Renal cortex interstitium (tissue), 15 donors: ENCODE measurements at places on chromosomes 11 and 22. TPM values are rescaled to one million over a fixed set of nuclear protein-coding genes. Genes with fewer than 3 reads are reported as not detected.

- DNase-seq = no peak
These were observed 50.2 kb downstream of the PITPNB start for GRCh38 chr22:27868732-27869282.

- no peak for DNase-seq
These were observed 11.2 kb upstream of the BID start for GRCh38 chr22:17785185-17786184.

DNA sequence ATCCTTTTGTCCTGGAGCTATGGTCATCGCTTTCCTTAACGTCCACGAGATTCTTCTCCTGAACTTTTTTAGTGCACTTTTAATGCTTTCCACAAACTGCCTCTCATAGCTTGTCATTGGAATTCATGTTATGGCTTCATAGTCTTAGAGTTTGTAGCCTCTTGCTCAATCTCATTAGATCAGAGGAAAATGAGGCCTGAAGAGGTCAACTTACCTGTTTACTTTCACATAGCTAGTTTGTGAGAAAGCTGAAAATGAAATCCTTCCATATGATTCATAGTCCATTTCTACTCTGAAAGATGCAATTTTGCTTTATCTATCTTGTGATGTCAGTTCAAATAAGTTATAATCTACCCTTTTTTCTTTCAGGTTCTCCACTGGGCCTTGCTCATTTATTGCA is 1747.2 kb upstream of the RAG2 start:
- no peak for DNase-seq

DNA sequence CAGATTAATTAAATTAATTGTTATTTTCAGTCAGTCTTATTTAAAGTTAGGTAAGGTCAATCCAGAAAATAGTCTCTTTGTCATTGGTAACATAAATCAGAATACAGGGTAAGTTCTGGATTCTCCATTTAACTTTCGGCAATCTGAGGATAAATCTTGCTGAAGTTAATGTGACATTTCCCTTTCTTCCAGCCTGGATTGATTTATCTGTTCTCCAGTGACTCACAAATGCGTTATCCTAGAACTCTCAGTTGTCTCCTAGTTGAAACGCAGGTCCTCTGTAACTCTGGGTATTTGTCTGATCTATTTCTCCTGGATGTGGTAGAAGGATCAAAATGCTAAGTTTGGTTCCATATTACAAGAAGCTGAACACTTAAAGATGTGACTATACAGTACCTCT is 21.0 kb downstream of the OR51E1 start:
- no peak for DNase-seq

GRCh38 chr11:77636731-77637344 is 756 bp downstream of the CLNS1A start:
- DNase-seq = no peak

DNA sequence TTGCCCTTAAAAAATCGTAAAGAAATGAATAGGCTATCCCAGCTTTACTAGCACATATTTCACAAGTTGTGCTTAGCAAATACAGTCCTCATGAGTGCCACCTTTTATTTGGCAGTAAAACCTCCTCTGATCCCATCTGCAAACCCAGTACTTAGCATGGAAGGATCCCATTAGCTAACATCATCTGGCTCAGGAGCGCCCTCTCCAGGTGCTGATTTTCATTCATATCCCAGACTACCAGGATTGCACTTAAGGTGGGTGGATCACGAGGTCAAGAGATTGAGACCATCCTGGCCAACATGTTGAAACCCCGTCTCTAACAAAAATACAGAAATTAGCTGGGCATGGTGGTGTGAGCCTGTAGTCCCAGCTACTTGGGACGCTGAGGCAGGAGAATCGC is 76.1 kb upstream of the PAX6 start:
- no peak for DNase-seq

DNA sequence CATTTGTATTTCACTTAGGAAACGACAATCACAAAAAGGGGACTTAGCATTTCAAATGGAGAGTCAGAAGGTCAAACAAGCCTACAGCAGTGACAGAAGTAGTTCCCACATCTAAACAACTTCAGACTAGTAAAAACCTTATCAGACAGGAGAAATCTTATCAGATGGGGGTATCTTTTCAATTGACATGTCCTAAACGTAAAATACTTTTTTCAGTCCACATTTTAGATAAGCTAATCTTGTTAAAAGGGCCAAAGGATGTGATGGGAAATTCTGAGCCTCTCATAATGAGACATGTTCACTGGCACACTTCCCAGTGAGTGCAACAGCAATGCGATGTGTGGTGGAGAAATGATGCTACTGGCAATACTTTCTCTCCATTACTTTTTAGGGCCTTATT is 2.4 kb downstream of the MAPK1 start:
- no peak for DNase-seq

DNA sequence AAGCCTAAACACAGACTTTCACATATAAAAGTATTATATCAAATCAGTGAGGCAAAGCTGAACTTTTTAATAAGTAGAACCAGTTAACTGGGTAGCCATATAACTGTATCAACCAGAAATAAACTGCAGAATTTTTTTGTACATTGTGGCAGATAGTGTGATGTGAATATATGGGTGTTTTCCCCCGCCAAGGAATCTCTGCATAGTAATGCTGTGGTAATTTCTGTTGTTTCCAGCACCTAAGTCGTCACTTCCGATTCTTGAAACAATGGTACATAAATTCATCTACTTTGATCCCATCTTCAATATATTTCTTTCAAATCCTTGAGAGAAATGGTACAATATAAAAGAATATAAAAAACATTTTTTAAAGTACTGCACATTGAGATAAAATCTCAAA is 39.6 kb downstream of the NARS2 start:
- no peak for DNase-seq

DNA sequence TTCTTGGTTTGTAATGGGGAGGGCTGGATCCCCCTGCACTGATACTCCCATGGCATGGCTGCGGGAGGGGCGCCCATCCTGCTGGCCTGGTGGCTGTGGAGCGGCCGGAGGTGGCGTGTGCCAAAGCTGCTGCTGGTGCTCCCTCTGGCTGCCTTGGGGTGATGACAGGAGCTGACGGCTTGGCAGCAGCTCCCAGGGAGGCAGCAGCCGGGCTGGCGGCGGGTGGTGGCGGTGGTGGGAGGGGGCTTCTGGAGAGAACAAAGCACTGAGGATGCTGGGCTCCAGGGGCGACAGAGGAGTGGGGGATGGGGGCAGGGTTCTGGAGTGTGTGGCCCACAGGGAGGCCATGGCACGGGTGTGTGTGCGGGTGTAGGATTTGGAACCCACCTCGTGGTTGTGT is 11.4 kb upstream of the MPPED1 start:
- no peak for DNase-seq

DNA sequence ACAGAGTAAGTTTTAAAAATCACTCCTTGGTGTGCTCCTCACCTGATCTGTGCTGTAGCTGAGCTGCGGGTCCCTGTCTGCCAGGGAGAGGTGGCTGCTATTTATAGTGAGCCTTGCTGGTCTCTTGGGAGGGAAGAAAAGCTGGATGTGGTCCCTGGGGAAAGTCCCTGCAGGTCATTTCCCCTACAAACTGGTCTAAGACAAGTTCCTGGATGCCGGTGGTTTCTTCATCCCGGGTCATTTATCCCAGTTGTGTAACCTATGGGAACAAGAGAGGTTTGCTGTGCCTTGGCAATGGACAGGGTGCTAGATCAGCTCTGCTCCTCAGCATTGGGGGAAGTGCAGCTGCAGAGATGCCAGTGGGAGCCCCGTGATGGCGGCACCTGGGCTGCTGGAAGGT is at the start of gene SAA2:
TSS of gene SAA2 (minus strand) at position 108 of the 400 bp plus-strand sequence. CDS start 657 bp downstream, outside the sequence.
- DNase-seq = no peak

DNA sequence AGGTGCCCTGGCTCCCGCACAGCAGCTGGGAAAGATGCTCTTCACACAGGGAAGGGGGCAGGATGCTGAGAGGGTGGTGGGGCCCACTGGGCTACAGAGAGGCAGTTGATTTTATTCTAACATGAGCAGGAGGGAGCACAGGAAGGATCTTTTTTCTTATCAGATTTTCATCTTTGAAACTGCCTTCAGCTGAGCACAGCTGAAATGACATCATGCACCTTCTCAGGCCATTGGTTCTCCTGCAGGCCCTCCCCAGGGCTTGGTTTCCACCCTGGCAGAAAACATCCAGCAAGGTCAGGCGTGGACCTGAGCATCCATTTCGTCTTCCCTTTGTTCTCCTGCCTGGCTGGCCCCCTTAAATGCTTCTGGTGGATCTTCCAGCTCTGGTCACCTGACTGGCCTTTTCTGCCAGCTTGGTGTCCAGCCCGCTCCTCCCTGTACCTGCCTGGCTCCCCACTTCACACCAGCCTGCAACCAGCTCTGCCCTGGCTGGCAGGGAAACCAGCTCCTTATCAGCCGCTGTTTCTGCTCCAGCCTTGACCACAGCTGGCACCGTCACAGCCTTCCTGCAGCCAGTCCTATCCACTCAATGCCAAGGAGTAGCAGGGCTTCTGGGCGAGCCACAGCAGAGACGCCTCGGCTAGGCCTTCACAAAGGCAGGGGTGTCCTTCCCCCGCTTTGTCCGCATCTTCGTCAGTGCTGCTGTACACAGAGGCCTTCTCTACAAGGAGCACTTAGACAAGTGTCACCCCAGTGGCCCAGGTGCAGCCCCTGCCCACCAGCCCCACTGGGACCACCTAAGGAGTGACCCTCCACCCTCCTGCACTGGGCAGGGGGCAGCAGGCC is 36.5 kb downstream of the TOM1 start:
- no peak for DNase-seq

GRCh38 chr11:126160345-126161022 is 51.0 kb downstream of the RPUSD4 start:
- DNase-seq = no peak

DNA sequence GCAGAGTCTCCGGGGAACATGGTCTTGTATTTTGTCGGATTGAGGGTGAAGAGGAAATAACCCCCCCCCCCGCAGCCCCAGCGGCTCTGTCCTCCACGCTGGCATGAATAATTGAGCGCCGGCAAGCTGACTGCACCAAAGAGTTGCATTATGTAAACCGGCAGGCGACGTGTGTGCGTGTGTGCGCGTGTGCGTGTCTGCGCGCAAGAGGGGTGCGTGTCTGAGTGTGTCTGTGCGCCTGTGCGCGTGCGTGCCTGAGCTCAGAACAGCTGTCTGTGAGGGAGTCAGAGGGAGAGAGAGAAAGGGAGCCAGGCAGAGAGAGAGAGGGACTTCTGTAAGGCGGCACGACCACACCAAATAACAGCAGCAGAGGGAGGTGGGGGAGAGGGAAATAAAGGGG is 94.4 kb downstream of the SCN3B start:
- peak; percentile 45 for DNase-seq

DNA sequence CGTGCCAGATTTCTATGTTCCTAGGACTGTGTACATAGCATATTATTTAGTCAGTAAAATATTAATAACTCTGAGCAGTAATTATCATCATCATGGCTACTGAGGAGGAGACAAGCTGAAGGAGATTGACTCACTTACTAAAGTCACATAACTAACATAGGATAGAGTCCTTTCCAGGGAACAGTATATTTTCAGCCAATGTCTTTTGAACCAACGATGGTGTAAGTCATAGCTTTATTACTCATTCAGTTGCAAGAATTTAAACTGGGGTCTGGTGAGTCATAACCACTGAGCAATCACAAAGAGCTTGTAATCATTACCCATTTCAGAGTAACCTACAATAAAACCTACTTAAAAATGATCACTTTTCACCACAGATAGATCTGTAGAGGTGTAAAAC is 1564.8 kb upstream of the TENM4 start:
- no peak for DNase-seq

GRCh38 chr22:44340271-44341239 is 27.8 kb upstream of the SHISAL1 start:
- DNase-seq = no peak

- peak; percentile 26 for DNase-seq
These were observed 435.1 kb upstream of the DDI1 start for GRCh38 chr11:103601225-103601846.

GRCh38 chr11:95243673-95244072 is 12.7 kb upstream of the SESN3 start:
- no peak for DNase-seq

The CNTN5 gene
- polyA plus RNA-seq = 24.5 TPM

The MRGPRF gene
- 23.7 TPM for polyA plus RNA-seq

The YAP1 gene
- polyA plus RNA-seq = 193 TPM

The C11orf65 gene
- polyA plus RNA-seq = 2.1 TPM
